Neural crest cell (in vitro differentiated cells): ENCODE measurements at places on chromosomes 6 and 20.

DNA sequence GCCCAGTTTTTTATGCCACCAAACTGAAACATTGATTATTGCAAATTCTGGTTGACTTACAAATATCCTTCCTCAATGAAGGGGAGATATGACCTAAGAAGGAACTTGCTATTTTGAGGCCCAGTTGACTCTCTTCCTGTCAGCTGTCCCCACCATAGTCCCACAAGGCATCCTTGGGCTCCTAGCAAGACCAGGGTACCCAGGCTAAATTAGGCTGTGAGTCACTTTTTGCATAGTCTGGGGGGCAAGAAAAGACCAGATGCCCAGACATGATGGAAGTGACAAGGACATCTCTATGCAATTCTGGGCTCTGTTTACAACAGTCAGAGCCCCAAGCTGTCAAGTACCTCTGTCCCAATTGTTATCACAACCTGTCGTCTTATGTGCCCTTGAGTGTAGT, 31.8 kb upstream of the MAFB start:
- H3K4me1 ChIP-seq, result no peaks in the 10 kb centered on the region
- H3K27me3 ChIP-seq, result no peaks in the 10 kb centered on the region
- H3K27ac ChIP-seq, result no peak overlapping the region
- H3K36me3 ChIP-seq, result no peaks in the 10 kb centered on the region

GRCh38 chr6:108782179-108783041, 65.8 kb upstream of the ARMC2 start:
- peak; percentile 66 for DNase-seq
- H3K27ac ChIP-seq, result no peak overlapping the region
- peak overlapping the region; percentile 87 for H3K4me3 ChIP-seq
- H3K27me3 ChIP-seq, result peaks cover 47% of the 10 kb centered on the region

DNA sequence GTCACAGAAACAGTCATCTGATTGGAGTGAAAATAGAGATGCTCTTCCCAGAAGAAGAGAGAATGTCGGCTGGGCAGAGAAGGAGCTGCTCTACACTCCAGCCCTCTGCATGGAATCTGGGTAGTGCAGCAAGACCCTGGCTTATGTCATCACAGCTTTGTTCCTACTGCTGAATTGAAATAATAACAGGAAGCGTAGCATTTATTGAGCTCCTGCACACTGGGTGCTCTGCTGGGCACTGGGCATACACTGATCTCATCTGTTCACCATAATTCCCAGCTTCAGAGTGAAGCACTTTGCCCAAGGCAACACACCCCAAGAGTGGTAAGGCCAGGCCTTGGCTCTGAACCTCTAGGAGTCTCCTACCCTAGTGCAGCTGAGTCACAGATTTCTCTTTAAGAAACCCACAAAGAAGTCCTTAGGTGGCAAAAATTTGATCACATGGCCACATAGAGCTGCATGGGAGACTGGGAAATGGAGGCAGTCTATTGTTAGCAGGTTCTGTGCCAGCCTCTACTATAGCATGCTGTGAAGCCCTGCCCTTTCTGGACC, 3.9 kb upstream of the SDCBP2 start:
- no peak overlapping the region for H3K27ac ChIP-seq
- no peaks in the 10 kb centered on the region for H3K36me3 ChIP-seq
- no peak overlapping the region for H3K4me3 ChIP-seq
- no peak for DNase-seq
- no peaks in the 10 kb centered on the region for H3K4me1 ChIP-seq

- H3K27me3 ChIP-seq, result no peaks in the 10 kb centered on the region
- H3K4me3 ChIP-seq, result no peak overlapping the region
- H3K4me1 ChIP-seq, result no peaks in the 10 kb centered on the region
- DNase-seq, result no peak
These were observed 43.9 kb upstream of the CLIC5 start for GRCh38 chr6:46059608-46060007.

- no peaks in the 10 kb centered on the region for H3K4me1 ChIP-seq
- DNase-seq, result no peak
- no peaks in the 10 kb centered on the region for H3K27me3 ChIP-seq
- H3K4me3 ChIP-seq, result no peak overlapping the region
These were observed 294.0 kb downstream of the TBC1D7 start for GRCh38 chr6:13034316-13034715.

DNA sequence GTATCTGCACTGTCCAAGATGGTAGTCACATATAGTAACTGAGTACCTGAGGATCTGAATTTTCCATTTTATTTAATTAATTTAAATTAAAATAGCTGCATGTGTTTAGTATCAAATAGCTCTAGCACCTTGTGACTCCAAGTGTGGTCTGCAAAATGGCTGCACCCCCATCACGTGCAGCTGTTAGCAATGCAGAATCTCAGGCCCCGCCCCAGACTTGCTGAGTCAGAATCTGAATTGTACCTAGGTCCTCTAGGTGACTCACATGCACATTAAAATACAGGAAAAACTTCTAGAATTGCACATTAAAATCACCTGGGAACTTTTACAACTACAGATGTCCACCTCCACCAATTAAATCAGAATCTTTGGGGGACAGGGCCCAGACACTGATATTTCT, 19.2 kb upstream of the FAM83C start:
- no peak overlapping the region for H3K4me3 ChIP-seq
- H3K4me1 ChIP-seq, result no peaks in the 10 kb centered on the region
- H3K27ac ChIP-seq, result peak overlapping the region; percentile 35
- no peak for DNase-seq
- peaks cover 2% of the 10 kb centered on the region for H3K36me3 ChIP-seq

GRCh38 chr20:62428002-62428372, 648 bp upstream of the RBBP8NL start:
- no peaks in the 10 kb centered on the region for H3K36me3 ChIP-seq
- peaks cover 6% of the 10 kb centered on the region for H3K4me1 ChIP-seq
- H3K27me3 ChIP-seq, result no peaks in the 10 kb centered on the region

- H3K4me1 ChIP-seq, result peaks cover 36% of the 10 kb centered on the region
- no peaks in the 10 kb centered on the region for H3K36me3 ChIP-seq
- H3K27me3 ChIP-seq, result no peaks in the 10 kb centered on the region
- DNase-seq, result no peak
- H3K27ac ChIP-seq, result peak overlapping the region; percentile 83
These were observed 11.9 kb downstream of the CCDC167 start for GRCh38 chr6:37487591-37488380.

GRCh38 chr6:71468841-71469700, 180.5 kb downstream of the OGFRL1 start:
- H3K4me1 ChIP-seq, result peaks cover 54% of the 10 kb centered on the region
- H3K27ac ChIP-seq, result peak overlapping the region; percentile 90
- H3K4me3 ChIP-seq, result peak overlapping the region; percentile 5
- H3K36me3 ChIP-seq, result peaks cover 13% of the 10 kb centered on the region
- H3K27me3 ChIP-seq, result no peaks in the 10 kb centered on the region

DNA sequence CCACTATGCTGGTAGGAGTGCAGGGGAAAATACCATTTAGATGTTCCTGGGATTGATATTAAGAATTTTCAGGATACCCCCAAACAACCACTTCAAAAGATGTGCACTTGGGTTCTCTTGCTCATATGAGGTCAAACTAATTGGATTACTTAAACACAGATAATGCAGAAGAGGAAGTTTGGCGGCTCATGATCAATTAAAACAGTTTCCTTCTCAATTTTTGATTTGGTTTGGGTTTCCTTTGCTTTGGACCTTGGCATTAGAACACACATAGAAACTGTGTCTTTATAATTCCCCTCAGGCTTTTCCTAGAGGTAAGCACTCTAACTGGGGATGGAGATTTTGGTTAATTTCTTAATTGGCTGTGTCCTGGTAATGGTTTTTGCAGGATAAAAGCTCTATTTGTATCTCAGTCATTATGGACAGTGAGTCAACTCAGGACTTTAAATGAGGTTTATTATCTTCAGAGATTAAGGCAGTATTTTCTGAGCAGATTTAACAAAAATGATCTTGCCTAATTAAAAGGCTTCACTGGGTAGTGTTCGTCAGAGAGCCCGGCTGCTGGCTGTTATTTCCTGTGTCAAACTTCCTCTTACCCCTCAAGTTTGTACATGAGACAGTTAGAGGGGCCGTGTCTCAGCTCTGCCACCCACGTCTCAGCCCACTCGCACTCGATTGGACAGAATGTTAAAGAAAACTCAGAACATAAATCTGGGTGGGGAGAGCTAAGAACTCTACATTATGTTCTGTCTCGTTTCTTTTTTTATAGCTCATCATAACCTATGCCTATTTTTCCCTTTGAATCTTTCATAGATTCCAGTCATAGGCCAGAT, 50.3 kb upstream of the PREP start:
- H3K27me3 ChIP-seq, result no peaks in the 10 kb centered on the region
- peak overlapping the region; percentile 65 for H3K27ac ChIP-seq
- peaks cover 50% of the 10 kb centered on the region for H3K4me1 ChIP-seq
- no peak for DNase-seq
- peak overlapping the region; percentile 34 for H3K4me3 ChIP-seq

GRCh38 chr20:16824664-16825063, 76.5 kb downstream of the OTOR start:
- no peaks in the 10 kb centered on the region for H3K4me1 ChIP-seq
- no peak overlapping the region for H3K27ac ChIP-seq
- H3K36me3 ChIP-seq, result peaks cover 2% of the 10 kb centered on the region
- no peak overlapping the region for H3K4me3 ChIP-seq

GRCh38 chr6:26555505-26556262, 17.5 kb downstream of the HMGN4 start:
- peaks cover 14% of the 10 kb centered on the region for H3K4me1 ChIP-seq
- H3K4me3 ChIP-seq, result no peak overlapping the region
- peak overlapping the region; percentile 36 for H3K27ac ChIP-seq
- H3K36me3 ChIP-seq, result peaks cover 6% of the 10 kb centered on the region

GRCh38 chr6:152118678-152119077, 311.2 kb downstream of the ESR1 start:
- DNase-seq, result no peak
- H3K27me3 ChIP-seq, result no peaks in the 10 kb centered on the region
- no peaks in the 10 kb centered on the region for H3K4me1 ChIP-seq
- H3K4me3 ChIP-seq, result no peak overlapping the region
- no peak overlapping the region for H3K27ac ChIP-seq

- H3K36me3 ChIP-seq, result no peaks in the 10 kb centered on the region
- no peak overlapping the region for H3K27ac ChIP-seq
- DNase-seq, result no peak
- no peak overlapping the region for H3K4me3 ChIP-seq
These were observed 37.6 kb downstream of the CDK19 start for GRCh38 chr6:110777636-110778035.

DNA sequence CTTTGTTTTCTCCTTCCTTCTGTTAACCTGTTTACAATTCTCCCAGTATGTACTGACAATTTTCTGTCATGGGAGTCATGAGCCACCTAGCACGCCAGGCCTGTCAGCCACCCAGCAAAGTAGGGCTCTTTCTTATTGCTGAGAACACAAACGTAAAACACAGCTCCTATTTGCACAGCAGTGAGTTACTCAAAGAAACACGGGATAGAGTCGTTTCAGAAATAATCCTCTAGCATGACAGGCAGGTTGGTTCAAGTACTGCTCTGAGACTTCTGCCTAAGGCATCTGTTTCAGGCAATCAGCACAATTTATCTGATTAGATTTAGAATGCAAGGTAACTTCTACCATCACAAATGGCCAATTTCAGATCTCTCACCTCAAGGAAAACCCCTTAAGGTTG, 88.8 kb downstream of the CD24 start:
- no peaks in the 10 kb centered on the region for H3K36me3 ChIP-seq
- DNase-seq, result no peak
- no peaks in the 10 kb centered on the region for H3K27me3 ChIP-seq
- no peak overlapping the region for H3K27ac ChIP-seq
- no peak overlapping the region for H3K4me3 ChIP-seq

GRCh38 chr6:167350731-167351655, 26.1 kb downstream of the TTLL2 start:
- DNase-seq, result peak; percentile 93
- H3K4me1 ChIP-seq, result peaks cover 29% of the 10 kb centered on the region
- no peak overlapping the region for H3K27ac ChIP-seq
- H3K4me3 ChIP-seq, result peak overlapping the region; percentile 89
- peaks cover 41% of the 10 kb centered on the region for H3K27me3 ChIP-seq
- no peaks in the 10 kb centered on the region for H3K36me3 ChIP-seq

DNA sequence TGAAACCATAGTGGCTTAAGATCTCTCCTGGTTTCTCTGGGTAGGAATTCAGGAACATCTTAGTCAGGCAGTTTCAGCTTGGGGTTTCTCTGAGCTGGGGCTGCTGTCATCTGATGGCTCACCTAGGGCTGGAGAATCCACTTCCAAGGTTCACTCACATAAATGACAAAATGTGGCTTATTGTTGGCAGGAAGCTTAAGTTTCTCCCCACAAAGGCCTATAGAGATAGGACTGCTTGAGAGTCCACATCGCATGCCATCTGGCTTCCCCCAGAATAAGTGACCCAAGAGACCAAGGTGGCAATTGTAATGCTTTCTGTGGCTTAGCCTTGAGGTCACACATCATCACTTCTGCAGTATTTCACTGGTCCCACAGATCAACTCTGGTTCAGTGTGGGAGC, 131.4 kb downstream of the EDN1 start:
- no peak for DNase-seq
- no peaks in the 10 kb centered on the region for H3K36me3 ChIP-seq
- H3K4me3 ChIP-seq, result no peak overlapping the region
- H3K4me1 ChIP-seq, result no peaks in the 10 kb centered on the region

DNA sequence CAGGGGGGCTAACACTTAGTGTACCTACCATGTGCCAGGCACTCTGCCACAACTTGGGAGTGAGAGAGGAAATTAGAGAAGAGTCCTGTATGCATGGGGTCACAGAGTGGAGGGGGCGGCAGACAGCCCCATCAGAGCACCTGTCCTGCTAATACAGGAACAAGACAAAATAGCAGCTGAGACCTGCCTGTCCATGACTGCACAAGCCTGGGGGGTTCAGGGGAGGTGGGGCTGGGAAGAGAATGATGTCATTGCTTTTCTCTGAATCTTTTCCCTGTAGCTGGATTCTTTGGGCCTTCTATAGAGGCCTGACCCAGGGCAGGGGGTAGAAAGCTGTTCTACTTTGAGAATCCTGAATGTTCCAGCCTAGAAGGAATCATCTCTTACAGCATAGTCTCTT, 37.4 kb downstream of the FOXP4 start:
- H3K27ac ChIP-seq, result no peak overlapping the region
- DNase-seq, result no peak
- no peaks in the 10 kb centered on the region for H3K36me3 ChIP-seq
- H3K4me3 ChIP-seq, result no peak overlapping the region
- H3K4me1 ChIP-seq, result peaks cover 58% of the 10 kb centered on the region

- H3K27ac ChIP-seq, result no peak overlapping the region
- no peak for DNase-seq
- H3K36me3 ChIP-seq, result no peaks in the 10 kb centered on the region
- H3K4me3 ChIP-seq, result no peak overlapping the region
- H3K27me3 ChIP-seq, result peaks cover 3% of the 10 kb centered on the region
- no peaks in the 10 kb centered on the region for H3K4me1 ChIP-seq
These were observed 349.4 kb upstream of the MAP3K7 start for GRCh38 chr6:90936286-90936685.

DNA sequence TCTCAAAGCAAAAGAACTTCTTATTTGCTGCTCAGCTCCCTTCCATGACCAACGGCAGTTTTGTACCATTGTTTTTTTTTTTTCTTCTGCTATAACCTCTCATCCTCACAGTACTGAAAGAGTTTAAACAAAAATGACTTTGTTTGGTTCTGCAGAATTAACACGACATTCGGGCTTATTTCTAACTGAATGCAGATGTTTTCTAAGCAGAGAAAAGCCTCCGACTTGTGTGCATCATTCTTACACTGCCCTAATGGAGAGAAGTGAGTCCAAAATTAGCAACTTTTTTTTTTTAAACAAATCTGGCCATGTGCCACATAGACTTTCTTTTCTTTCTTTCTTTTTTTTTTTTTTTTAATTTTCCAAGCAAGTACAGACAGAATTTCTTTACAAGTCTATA, 382.7 kb downstream of the HDGFL1 start:
- no peak overlapping the region for H3K4me3 ChIP-seq
- H3K36me3 ChIP-seq, result no peaks in the 10 kb centered on the region
- peak overlapping the region; percentile 3 for H3K27ac ChIP-seq
- DNase-seq, result no peak
- H3K27me3 ChIP-seq, result no peaks in the 10 kb centered on the region
- peaks cover 19% of the 10 kb centered on the region for H3K4me1 ChIP-seq

GRCh38 chr20:60122671-60123070, 164.4 kb downstream of the CDH26 start:
- no peak for DNase-seq
- H3K27me3 ChIP-seq, result peaks cover 11% of the 10 kb centered on the region
- no peaks in the 10 kb centered on the region for H3K36me3 ChIP-seq
- H3K4me3 ChIP-seq, result no peak overlapping the region
